NCI-H1048 (cell line): ENCODE measurements at places on chromosomes 2 and 18.

- DNase-seq, result no peak
Observed at GRCh38 chr18:62897153-62897552, 181.8 kb downstream of the PHLPP1 start.

DNA sequence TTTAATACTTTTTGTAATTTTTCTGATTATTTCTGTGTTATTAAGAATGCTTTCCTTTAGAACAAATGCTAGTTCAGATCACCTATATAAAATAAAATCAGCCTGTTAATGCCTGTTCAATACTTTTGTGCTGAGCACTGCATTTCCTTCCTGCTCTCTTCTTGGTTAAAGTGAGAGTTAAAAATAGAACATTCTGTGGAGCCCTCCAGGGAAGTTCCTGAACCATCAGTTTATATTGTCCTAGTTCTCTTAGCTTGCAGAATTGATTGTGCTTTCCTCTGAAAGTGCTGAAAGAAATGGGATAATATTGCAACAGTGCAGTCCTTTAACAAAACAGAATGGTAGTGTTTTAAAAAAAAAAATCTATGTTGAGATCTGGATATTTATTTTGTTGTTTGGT, 74.6 kb upstream of the UBXN4 start:
- DNase-seq, result no peak

GRCh38 chr18:25145731-25146511, 206.0 kb downstream of the ZNF521 start:
- no peak for DNase-seq

GRCh38 chr2:204533629-204534370, 11.5 kb upstream of the PARD3B start:
- DNase-seq, result no peak

GRCh38 chr2:12347066-12347493, 369.7 kb upstream of the TRIB2 start:
- no peak for DNase-seq

DNA sequence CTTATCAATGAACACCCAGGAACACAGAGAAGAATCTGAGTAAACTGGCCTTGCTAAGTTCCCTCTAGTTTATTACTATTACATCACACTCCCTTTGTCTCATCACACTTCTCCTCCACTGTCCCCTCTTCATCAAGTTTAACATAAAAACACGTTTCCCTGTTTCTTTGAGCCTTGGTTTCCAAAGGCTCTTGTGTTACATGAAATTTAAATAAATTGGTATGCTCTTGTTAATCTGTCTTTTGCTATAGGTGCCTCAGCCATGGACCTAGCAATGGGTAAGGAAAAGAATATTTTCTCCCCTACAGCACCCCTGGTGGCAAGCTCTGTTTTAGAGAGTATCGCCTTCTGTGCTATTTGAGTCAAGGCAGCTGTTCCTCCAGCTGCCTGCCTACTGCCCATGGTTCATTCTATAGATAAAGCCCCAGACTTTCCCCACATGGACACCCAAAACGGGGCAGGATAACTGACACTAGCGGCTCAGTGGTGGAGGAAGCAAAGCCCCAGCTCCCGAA, 31.8 kb downstream of the TGIF1 start:
- no peak for DNase-seq

DNA sequence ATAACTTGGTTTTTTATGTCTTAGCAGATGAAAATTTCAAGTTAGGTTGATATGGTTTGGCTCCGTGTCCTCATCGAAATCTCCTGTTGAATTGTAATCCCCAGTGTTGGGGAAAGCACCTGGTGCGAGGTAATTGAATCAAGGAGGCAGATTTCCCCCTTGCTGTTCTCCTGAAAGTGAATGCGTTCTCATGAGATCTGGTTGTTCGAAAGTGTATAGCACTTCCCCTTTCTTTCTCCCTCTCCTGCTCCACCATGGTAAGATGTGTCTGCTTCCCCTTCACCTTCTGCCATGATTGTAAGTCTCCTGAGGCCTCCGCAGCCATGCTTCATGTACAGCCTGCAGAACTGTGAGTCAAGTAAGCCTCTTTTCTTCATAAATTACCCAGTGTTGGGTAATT, 242.1 kb upstream of the TNP1 start:
- DNase-seq, result no peak

- DNase-seq, result no peak
Observed at GRCh38 chr2:101428422-101429176, 41.3 kb upstream of the CREG2 start.

GRCh38 chr2:176525086-176525485, 255.8 kb downstream of the MTX2 start:
- DNase-seq, result no peak

GRCh38 chr2:140892911-140893637, 1237.7 kb downstream of the LRP1B start:
- no peak for DNase-seq

DNA sequence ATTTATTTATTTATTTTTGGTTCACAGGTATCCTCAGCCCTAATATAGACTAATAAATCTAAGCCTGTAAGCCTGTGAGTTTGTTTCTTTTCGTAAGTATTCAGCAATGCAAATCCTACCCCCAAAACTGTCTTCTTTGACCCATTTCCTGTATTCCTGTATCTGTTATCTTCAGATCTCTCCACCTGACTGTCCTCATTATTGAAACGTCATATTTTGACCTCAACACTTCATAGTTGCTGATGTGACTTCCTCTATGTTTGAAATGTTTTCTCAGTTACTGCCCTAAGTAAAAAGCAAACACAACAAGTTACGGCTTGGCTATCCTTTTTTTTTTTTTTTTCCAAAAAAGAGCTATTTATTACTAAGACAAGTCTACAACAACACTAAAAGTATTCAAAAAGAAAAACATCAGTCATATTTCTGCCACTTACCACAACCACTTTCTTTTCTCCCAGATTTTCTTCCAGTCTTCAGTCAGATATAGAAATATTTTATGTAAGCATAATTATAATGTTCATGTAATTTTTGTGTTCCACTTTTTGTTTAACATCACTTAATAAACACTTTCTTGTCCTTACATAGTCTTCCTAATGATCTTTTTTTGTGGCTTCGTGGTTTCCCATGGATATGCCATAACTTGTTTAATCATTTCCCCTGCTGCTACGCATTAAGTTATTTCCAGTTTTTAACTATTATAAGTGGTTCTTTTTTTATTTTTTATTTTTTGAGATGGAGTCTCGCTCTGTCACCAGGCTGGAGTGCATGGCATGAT, 45.0 kb upstream of the EML4 start:
- DNase-seq, result no peak

GRCh38 chr2:205936446-205936845, 149.5 kb downstream of the INO80D start:
- DNase-seq, result no peak

GRCh38 chr18:23938901-23939341, 75.6 kb upstream of the TTC39C start:
- no peak for DNase-seq

- no peak for DNase-seq
Observed at GRCh38 chr2:239118264-239118663, 270.4 kb downstream of the TWIST2 start.

DNA sequence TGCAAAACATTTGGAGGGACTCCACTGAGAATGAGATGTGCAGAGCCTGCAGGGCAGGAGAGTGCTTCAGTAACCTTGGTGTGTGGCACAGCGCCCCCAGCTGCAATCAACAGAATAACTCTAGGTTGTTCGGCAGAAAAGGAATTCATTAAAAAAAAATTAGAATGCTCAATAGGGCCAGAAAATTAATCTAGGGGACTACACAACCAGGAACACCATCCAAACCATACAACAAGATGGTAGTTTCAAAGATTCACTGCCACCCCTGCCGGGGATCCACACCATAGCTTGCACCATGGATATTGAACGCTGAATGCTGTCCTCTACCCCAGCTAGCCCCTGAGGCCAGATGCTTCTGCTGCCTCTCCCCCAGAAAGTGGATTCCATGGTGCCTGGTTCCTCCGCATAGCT, 50.1 kb downstream of the THUMPD2 start:
- DNase-seq, result no peak

DNA sequence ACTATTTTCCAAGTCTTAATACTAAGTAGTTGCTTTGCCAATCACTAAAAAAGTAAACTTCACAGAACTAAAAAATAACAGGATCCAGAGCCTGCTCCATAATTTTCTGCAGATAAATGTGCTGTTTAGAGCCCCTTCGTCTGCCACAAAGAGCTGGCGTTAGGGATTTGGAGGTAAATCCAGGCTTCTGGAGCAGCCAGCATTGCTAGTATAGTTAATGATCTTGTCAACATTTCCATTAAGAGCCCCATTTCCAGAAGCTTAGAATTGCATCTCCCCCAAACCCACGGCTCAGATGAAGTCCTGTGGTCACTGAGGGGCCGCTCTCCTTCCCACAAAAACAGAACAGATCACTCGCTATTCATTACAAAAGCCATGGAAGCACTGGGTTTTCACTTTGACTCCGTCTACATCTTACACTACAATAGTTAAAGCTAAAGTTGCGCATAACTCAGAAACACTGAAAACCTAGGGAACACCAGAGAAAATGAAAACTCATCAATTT, 41.9 kb downstream of the ZNF516 start:
- no peak for DNase-seq

- no peak for DNase-seq
Observed at GRCh38 chr2:85839461-85839860, 49.3 kb downstream of the ST3GAL5 start.

GRCh38 chr2:229159405-229159804, 111.7 kb downstream of the PID1 start:
- no peak for DNase-seq

- no peak for DNase-seq
Observed at GRCh38 chr2:45912109-45912508, 260.6 kb downstream of the PRKCE start.

GRCh38 chr18:8426401-8426800, 182.8 kb upstream of the RAB12 start:
- no peak for DNase-seq

DNA sequence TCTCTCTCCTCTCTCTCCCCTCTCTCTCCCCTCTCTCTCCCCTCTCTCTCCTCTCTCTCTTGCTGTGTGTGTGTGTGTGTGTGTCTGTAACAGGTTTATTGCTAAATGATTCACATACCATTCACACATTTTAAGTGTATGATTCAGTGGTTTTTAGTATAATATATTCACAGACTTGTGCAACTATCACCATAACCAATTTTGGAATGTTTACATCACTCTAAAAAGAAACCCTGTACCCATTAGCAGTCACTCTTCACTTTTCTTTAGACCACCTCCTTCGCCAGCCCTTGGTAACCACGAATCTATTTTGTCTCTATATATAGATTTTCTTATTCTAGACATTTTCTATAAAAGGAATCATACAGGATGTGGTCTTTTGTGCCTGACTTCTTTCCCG, 11.4 kb downstream of the THNSL2 start:
- no peak for DNase-seq

- no peak for DNase-seq
Observed at GRCh38 chr2:236711440-236711839, 141.8 kb downstream of the ACKR3 start.

DNA sequence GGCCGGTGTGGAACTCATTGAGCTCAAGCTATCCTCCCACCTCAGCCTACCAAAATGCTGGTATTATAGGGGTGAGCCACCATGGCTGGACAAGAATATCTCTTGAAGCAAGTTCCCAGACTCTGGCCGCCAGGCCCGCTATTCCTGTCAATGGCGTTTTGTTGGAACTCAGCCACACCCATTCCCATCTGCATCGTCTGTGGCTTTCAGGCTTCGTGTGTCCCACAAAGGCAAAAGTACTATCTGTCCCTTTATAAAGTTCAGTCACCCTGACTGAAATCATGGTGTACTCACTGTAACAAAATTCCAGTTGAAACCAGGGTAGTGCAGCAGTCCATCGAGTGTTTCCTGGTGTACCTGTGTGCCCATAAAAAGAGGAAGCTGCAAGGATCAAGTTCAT, 96.7 kb downstream of the SH3BP4 start:
- no peak for DNase-seq

GRCh38 chr2:22786817-22787216, 598.2 kb upstream of the KLHL29 start:
- DNase-seq, result no peak

DNA sequence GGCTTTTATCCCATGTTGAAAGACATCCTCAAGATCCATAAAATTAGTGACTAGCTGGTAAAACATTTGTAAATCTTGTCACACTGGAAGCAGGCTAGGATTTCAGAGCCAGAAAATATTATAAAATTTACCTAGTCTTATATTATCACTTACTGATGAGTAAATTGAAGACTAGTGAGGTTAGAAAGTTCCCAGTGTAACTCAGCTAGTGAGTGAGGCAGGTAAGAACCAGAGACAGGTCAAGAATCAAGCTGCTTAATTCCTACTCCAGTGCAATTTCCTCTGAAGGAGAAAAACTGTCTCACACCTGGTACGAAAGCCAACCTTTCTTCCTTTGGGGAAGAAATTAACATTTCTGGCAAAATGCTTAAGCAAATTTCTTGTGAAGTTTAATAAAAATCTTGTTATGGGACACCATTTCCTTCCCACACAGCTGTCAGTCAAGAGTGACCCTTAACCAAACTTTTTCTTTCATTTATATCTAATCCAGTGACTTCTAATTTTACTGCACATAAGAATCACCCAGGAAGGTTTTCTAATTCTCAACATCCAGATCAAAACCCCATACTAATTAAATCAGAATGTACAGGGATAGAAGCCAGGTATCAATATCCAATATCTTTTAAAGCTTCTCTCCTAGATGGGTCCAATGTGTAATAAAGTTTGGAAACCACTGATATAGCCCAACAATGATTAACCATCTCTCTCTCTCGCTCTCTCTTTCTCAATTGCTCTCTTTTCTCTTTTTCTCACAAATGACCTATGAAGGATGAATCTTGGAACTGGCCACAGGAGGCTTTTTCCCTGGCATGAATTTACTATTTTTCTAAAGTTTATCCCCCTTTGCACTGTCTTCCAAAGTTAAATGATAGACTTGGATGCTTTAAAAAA, 264.3 kb upstream of the SLC39A10 start:
- DNase-seq, result no peak

- DNase-seq, result no peak
Observed at GRCh38 chr2:194591192-194591591, 1065.8 kb upstream of the SLC39A10 start.

- no peak for DNase-seq
Observed at GRCh38 chr2:58006256-58006951, 40.2 kb upstream of the VRK2 start.

DNA sequence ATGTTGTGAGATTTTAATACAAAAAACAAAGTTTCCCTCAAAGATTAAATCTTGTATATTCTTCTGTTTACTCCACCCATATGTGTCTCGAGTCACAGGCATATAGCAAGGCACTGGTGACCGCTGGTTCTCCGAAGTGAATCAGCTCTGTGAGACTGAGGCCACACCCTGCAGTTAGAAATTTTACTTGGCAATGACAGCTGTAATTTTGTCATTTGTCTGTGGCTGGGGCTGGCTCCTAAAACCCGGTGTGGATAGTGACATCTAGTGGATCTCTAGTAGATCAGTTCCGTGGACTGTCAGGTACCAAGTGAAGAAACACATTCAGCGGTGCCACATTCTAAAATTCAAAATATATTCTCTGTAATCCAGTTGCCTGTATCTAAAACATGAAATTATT, 278.0 kb downstream of the NEDD4L start:
- DNase-seq, result peak; percentile 12
